Smooth muscle cell of trachea (primary cell): ENCODE measurements at places on chromosomes 12 and 14. TPM values are rescaled to one million over a fixed set of nuclear protein-coding genes. Genes with fewer than 3 reads are reported as not detected.

The SCNN1A gene
- under 0.01 TPM in 1 of 2 replicates, not detected in the other for total RNA-seq

The LRRIQ1 gene
- 0.17 and 0.44 TPM in 2 replicates for total RNA-seq

The ZFHX2 gene
- total RNA-seq: 0.15 and 0.66 TPM in 2 replicates

The PLA2G1B gene
- 0.33 TPM in 1 of 2 replicates, not detected in the other for total RNA-seq

The SETD1B gene
- total RNA-seq: 5.1 and 7.4 TPM in 2 replicates

The TPPP2 gene
- total RNA-seq: under 0.01 TPM in 1 of 2 replicates, not detected in the other
